Thymus (tissue), 14 donors: ENCODE measurements at places on chromosomes 13 and 19. TPM values are rescaled to one million over a fixed set of nuclear protein-coding genes. Genes with fewer than 3 reads are reported as not detected.

CYP4F8 gene
- 18.3 TPM for polyA plus RNA-seq

LRCH1 gene
- polyA plus RNA-seq, result 9.1 TPM

TMIGD2 gene
- 64.8 TPM for polyA plus RNA-seq

KANK3 gene
- polyA plus RNA-seq, result 6.0 TPM

PSG6 gene
- polyA plus RNA-seq, result 0.11 TPM

ZNF823 gene
- 5.6 TPM for polyA plus RNA-seq

WTIP gene
- 3.6 TPM for polyA plus RNA-seq

CGB1 gene
- polyA plus RNA-seq, result not detected

ZNF563 gene
- 3.3 TPM for polyA plus RNA-seq

PTGER1 gene
- 0.11 TPM for polyA plus RNA-seq

COX7A1 gene
- 40.4 TPM for polyA plus RNA-seq

DKKL1 gene
- 0.21 TPM for polyA plus RNA-seq

BORA gene
- 6.6 TPM for polyA plus RNA-seq

PTPRH gene
- polyA plus RNA-seq, result 0.14 TPM

RNF17 gene
- polyA plus RNA-seq, result 0.34 TPM

PSPC1 gene
- polyA plus RNA-seq, result 64.6 TPM

HCN2 gene
- 0.46 TPM for polyA plus RNA-seq

SYNE4 gene
- polyA plus RNA-seq, result 5.8 TPM

CDX2 gene
- 0.64 TPM for polyA plus RNA-seq

FSTL3 gene
- 12.5 TPM for polyA plus RNA-seq

LMTK3 gene
- polyA plus RNA-seq, result 1.5 TPM

ZFP82 gene
- polyA plus RNA-seq, result 5.7 TPM

TBXA2R gene
- 1.2 TPM for polyA plus RNA-seq

SHD gene
- polyA plus RNA-seq, result 0.57 TPM

RB1 gene
- 30.2 TPM for polyA plus RNA-seq

TRPC4 gene
- polyA plus RNA-seq, result 0.14 TPM

CYP4F3 gene
- polyA plus RNA-seq, result 2.1 TPM

ZGLP1 gene
- 29.8 TPM for polyA plus RNA-seq

KLK4 gene
- 0.39 TPM for polyA plus RNA-seq

KCNN1 gene
- 0.27 TPM for polyA plus RNA-seq

PEPD gene
- 42.4 TPM for polyA plus RNA-seq

ANGPTL4 gene
- polyA plus RNA-seq, result 14.4 TPM

PODNL1 gene
- polyA plus RNA-seq, result 0.94 TPM

CALR3 gene
- polyA plus RNA-seq, result 0.09 TPM

IGFL3 gene
- 0.66 TPM for polyA plus RNA-seq

HRC gene
- polyA plus RNA-seq, result 1.1 TPM

STOML3 gene
- 0.23 TPM for polyA plus RNA-seq

DLEU7 gene
- 0.73 TPM for polyA plus RNA-seq

CEBPA gene
- polyA plus RNA-seq, result 10.1 TPM

ASF1B gene
- 2.9 TPM for polyA plus RNA-seq

S1PR5 gene
- polyA plus RNA-seq, result 4.2 TPM

KLF2 gene
- 16.5 TPM for polyA plus RNA-seq

OR7C1 gene
- 0.11 TPM for polyA plus RNA-seq

DNMT1 gene
- polyA plus RNA-seq, result 65.0 TPM

ZNF493 gene
- 18.0 TPM for polyA plus RNA-seq

CABP5 gene
- polyA plus RNA-seq, result 0.05 TPM

FOXA3 gene
- polyA plus RNA-seq, result 0.23 TPM

ZNF557 gene
- 5.2 TPM for polyA plus RNA-seq

CGB5 gene
- polyA plus RNA-seq, result 0.98 TPM

CLEC11A gene
- 10.5 TPM for polyA plus RNA-seq

LILRB4 gene
- polyA plus RNA-seq, result 14.4 TPM

WDR88 gene
- polyA plus RNA-seq, result 0.05 TPM

NFIX gene
- polyA plus RNA-seq, result 10.5 TPM

RCBTB2 gene
- polyA plus RNA-seq, result 34.8 TPM
